ENCODE measurements at places on chromosomes 7 and 10.

DNA sequence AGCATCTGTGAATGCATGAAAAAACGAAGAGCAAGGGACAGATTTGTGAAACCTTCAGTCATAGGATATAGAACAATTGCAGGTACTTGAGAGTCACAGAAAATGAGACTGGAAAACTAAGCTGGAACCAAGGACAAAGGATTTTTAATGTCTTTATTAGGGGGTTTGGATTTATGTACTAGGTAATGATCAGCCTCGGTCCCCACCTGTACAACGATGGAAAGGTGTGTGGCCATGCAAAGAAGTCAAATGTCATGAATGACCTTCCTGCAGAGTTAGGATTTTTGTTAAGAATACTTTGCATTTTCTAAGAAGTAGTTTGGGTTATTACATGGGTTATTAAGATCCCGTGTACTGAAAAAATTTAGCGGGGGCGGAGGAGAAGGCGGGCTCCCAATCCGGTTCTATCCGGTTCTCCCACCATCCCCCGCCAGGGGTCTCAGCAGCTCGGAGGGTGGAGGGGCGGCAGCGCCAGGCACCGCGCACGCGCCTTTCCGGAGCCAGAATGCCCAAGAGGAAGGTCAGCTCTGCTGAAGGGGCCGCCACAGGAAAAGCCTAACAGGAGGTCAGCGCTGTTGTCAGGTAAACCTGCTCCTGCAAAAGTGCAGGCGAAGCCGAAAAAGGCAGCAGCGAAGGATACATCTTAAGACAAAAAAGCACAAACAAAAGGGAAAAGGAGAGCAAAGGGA, 327.5 kb upstream of the PLXDC2 start:
- no peak for DNase-seq

DNA sequence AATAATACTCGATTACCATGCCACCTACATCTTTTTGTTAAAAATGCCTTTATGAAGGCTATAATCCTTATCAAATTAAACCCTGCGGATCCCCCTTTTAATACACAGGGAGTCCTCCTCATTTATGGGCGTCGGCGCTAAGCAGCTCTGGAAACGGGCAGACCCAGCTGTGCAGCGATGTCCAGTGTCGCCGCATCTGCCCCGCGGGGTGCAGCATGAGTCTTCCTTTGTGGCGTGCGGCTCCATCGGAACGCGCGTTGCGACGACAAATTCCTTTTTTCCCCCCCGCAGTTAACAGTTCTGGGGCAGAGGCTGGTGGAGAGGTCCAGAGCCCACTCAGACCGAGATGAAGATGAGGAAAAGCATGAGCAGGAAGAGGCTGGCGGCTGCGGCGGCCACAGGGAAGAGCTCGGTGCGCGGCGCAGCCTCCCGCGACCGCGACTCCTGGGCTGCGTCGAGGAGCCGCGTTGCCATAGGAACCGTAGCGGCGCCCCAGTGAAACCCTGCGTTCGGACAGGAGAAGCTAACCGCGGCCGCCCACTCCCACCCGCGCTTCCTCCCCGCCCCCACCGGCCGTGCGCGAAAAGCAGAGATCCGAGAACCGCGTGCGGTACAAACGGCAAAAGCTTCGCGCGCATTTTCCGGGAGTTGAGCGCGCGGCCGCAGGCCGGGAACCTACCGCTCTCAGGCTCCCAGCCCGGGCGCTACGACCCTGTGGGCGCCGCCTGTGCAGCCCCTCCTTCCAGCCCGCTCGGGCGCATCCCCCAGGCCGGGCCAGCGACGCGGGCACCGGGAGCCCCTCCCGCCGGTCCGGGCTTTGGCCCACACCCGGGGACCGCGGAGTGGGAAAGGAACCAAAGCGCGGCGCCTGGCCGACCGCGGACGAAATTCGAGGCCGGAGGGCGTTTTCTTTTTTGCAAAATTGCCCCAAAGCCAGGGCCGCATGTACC, 130.6 kb downstream of the SPAG6 start:
- DNase-seq = no peak

DNA sequence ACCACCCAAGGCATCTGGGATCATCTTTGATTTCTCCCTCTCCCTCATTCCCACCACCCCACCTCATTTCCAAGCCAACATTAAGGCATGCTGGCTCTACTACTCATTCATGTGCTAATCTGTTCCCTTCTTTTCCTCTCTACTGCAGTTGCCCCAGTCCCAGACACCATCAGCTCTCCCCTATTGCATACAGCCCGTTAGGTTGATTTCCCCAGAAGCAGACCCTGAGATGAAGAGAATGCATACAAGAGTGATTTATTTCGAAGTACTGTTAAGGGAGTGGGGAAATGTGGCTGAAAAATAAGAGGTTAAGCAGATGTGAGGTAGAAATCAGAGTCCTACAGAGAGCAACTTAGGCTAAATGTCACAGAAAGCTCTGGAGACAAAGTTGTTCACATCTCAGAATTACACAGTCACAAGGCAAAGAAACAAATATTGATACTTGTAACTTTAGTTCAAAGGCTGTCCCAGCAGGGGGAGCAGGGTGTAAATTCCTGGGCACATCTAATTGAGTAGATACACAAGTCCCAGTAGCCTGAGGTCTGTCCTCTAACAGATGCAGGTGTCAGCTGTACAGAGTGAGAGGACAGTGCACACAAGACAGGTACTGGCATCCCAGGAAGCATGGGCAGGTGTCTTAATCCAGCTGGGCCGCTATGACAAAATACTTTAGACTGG, 20.9 kb downstream of the AKR1D1 start:
- DNase-seq = no peak

- no peak for DNase-seq
These were observed 714.8 kb downstream of the CCSER2 start for GRCh38 chr10:85043207-85043606.

GRCh38 chr10:122341141-122341810, 33.2 kb upstream of the PLEKHA1 start:
- no peak for DNase-seq

DNA sequence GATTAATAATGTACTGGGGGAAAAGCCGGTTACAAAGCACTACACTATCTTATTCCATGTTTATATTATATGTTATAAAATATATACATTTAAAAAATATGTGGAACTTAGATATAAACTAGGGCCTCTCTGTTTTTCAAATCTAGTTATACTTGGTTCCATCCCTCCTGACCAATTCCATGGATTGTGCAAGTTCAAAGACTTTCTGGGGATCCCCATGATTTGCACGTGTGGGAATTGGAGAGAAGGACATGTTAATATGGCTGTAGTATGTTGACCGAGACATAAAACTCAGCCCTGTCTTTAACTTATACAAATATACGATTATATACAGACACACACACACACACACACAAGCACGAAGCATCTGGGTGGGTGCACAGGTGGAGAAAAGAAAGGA, 18.8 kb upstream of the ECHDC3 start:
- no peak for DNase-seq

DNA sequence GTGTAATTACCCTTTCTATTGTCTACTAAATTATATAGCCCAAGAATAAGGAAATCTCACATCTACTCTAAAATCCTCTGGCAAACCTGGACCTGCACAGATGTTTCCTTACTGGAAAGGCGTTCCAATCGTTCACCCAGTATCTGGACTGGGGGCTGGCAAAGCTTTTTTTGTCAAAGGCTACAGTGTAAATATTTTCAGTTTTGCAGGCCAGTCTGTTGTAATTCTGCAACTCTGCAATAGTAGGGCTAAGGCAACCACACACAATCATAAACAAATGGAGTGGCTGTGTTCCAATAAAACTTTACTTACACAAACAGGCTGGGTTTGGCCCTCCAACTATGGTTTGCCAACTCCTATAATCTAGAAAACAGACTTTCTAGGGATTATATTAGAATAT, 56.2 kb downstream of the GLI3 start:
- DNase-seq = no peak

DNA sequence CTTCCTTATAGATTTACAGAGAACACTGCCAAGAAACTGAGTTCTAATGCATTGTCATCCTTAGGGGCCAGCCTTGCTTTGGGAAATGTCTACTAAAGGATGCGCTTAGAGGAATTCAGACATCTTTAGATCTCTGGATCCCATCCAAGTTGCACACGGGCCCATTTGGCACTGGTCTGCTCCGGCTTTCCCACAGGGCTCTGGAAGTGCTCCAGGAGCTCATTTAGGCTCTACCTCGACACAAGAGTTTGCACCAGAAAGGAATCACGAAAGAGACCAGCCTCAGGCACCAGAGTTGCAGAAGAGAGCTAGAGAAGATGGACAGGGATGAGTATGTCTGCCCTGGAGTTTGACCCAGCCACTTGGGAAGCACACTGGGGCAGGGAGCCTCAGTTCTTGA, 150.1 kb upstream of the TMEM72 start:
- peak; percentile 8 for DNase-seq

GRCh38 chr7:116403265-116403664, 96.3 kb upstream of the CAV2 start:
- DNase-seq = no peak

DNA sequence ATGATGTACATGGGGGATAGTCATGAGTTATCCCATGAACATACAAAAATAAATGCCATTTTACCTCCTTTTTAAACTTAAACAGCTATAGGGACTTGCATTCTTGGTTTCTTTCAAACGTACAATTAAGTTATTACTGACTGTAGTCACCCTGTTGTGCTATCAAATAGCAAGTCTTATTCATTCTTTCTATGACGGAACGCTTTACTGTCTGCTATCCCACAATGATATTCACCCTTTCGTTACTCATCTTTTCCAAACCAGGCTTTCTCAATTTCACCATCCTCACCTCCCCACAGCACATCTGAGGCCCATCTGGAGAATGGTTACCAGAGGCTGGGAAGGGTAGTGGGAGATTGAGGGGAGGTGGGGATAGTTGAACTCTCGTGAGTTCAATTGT, 218.8 kb downstream of the PHF14 start:
- no peak for DNase-seq

DNA sequence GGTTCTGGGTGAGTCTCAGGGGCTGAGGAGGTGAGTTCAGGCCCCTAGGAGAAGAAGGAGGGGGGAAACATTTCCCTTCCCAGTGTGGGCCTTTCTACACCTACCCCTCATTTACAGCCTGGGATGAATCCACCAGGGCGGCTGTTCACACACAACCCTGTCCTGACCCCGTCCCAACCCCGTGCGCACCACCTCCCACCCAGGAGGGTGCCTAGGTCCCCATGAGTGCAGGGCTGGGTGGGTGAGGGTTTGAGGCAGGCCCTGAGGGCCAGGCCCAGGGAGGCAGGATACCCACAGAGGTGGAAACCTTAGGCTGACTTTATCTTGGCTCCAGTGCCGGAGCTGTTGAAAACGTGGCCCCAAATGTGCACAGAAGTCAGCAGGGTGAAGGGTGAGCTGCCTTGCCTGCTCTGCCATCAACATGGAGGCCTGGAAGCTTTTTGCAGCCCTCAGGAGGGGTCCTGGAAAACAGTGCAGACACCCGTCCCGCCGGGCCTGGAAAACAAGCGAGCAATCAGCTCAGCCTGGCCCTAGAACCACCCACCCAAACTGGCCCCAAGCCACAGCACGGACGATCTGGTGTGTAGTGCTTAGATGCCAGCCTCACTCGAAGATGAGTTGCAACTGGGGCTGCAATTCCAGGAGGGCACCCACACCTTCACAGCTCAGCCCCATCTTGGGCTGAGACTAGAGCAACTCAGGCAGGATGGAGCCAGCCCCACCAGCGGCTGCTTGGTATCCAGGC, 9.3 kb upstream of the RET start:
- no peak for DNase-seq

- DNase-seq = no peak
These were observed 265.2 kb downstream of the PCLO start for GRCh38 chr7:82897500-82897899.

DNA sequence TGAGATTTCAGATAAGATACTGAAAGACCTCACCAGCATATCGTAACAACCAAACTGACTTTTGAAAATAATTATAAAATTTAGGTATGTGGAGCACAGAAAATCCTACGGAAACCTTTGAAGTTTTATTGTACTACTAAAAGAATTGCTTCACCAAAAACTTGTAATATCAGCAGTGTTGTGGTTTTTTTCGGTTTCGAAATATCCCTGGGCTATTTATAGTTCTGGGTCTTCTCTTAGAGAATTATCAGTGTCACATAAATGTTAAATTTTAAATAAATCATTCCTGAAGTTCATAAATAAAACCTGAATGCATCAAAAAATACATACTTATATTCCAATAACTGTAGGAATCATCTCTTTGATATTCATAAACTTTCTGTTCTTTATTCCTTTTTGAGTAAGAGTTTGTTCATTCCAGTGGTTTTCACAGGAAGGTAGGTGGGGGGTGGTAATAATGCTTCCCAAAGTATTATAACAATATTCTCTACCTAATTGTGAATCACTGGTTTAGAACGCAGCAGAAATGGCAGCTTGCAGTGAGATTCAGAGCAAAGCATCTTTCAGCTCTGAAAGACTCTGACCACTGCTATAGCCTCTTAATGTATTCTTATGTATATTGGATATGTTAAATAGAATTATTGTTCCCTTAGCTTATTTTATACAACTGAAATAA, 60.2 kb downstream of the ZNF277 start:
- no peak for DNase-seq

DNA sequence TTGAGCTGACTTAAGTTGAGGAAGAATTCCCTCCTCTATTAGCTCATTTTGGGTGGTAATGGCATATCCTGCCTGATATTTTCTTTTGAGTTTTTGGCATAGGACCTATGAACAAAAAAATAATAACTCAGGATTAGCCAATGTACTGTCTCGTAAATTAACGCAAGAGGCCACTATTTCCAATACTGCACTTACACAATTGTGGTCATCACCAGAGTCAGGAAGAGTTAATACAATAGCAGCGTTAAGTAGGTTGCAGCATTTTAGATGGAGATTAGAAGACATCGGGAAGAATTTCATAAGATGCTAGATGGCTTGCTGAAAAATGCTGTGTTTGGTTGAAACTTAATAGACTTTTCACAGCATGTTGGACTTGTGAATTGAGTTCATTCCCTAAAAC, 36.4 kb downstream of the ANTXRL start:
- DNase-seq = no peak

GRCh38 chr10:98309366-98310355, 41.7 kb upstream of the LOXL4 start:
- DNase-seq = no peak

GRCh38 chr10:48406204-48406603, 99.7 kb downstream of the MAPK8 start:
- DNase-seq = peak; percentile 66

GRCh38 chr10:36421992-36422391, 703.4 kb upstream of the ANKRD30A start:
- DNase-seq = no peak

GRCh38 chr10:71209731-71210541, 2.4 kb upstream of the UNC5B start:
- no peak for DNase-seq

DNA sequence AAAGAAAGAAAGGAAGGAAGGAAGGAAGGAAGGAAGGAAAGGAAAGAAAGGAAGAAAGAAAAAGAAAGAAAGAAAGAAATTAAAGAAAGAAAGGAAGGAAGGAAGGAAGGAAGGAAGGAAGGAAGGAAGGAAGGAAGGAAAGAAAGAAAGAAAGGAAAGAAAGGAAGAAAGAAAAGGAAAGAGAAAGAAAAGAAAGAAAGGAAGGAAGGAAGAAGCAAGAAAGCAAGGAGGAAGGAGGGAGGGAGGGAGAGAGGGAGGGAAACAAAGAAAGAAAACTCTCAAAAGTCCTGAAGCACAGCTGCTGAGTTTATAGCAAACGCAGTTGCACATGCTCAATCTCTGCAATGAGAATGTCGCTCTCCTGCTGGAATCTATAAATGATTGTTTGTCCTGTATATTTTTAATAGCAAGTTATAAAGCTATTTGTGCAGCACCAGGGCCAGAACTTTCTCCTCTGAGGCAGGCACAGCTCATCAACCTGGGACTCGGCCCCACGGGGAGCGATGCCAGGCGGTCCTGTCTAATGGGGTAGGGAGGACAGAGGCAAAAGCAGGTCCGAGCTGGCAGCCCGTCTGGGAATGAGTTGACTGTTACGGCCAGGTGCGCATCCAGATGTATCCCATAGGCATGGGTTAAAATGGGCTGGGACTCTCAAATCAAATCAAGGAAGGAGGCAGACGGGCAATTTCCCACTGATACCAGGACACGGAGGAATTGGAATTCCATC, 118.0 kb upstream of the PFKP start:
- no peak for DNase-seq
